ENCODE measurements at places on chromosomes 2 and 18. TPM values are rescaled to one million over a fixed set of nuclear protein-coding genes. Genes with fewer than 3 reads are reported as not detected.

- peak; percentile 88 for DNase-seq
Observed at GRCh38 chr2:42494355-42495233, 812 bp upstream of the KCNG3 start.

GRCh38 chr2:44866152-44866551, 75.3 kb upstream of the SIX3 start:
- DNase-seq = no peak

DNA sequence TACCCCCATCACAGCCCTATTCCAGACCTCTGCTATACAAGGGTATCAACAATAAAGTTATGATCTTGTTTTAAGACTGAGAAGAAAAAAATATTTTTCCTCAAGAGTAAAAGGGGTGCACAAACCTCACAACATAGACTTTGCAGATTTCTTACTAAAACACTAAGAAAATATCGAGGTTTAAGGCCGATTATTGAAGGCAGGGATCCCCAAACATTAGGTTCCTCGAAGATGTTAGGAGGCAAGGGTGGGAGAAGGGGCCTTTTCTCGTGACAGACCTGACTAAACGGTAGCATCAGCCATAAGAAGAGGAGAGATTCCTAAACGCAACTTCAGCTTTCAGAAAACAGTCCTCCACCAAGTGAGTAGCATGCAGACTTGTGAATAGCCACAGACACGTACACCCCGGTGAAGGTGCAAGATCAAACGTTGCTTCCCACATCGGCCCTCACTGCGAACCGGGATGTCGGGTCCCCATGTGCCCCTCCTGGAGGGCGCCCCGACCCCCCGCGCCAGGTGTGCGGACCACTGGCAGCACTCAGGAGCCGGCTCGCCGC, 678 bp downstream of the PIAS2 start:
- peak; percentile 63 for DNase-seq

DNA sequence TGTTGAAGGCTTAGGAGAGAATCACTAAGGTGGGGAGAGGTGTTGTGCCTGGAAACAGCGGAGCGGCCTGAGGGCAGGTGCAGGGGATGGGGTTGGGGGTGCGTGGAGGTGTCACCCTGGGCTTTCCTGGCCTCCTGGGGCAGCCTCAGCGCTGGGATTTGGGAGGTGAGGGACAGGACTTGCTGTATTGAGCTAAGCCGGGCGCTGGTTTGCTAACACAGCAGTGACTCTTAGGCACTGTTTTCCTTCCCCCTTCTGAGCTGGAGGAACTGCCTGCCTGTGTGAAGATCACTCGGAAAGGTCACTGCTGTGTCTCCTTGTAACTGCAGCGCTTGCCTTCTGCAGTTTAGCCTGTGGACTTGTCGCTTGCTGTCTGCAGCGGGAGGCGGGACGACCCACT, 21.2 kb downstream of the PRELID3A start:
- no peak for DNase-seq

DNA sequence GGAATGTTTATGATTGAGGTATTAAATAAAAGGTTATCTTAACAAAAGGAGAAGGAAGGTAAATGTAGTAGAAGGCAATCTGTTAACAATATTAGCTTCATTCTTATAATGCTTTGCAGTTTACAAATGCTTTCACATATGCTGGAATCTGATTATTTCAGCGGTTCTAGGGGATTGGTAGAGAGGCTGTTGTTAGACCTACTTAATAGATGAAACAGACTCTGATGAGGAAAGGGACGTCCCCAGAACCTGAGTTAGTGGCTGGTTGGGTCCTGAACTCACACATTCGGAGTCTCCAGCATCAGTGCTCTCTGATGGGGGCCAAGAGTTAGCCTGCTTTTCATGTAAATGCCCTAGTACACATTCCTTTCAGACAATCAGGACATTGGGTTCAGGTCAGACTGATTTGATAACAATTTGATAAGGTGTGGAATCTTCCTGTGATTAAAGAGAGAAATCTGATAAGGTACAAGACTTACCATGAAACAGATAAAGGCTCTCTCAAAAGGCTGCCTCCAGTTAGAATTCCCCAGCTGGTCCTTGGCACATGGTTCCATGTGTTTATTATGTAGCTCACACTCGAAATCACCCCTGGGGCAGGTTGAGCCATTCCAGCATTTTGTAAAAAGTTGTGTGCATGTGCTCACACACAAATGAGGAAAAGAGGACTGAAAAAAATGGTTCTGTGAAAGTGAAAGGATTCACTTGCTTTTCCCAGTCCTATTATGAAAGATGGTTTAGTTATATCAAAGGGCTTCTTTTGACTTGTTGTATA, 103.1 kb downstream of the GPD2 start:
- DNase-seq = no peak

DNA sequence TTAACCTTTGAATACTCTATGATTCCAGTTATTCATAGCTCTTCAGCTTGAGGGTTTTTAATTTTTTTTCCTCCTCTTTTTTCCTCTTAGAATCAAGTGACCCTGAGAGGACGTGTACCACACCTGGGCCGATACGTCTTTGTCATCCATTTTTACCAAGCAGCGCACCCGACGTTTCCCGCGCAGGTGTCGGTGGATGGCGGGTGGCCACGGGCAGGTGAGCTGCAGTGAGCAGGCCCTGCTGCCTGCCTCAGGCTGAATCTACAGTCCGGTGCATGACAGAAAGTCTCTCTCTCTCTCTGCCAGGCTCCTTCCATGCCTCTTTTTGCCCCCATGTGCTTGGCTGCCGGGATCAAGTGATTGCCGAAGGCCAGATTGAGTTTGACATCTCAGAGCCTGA, 153.1 kb downstream of the LAMA3 start:
- DNase-seq = no peak

Gene ALPP
- 0.20 TPM for polyA plus RNA-seq

Gene SERPINB13
- polyA plus RNA-seq = not detected

Gene TUBA3E
- not detected for polyA plus RNA-seq

Gene SULT1C4
- polyA plus RNA-seq = 1.5 TPM

Data from H1 (cell line).